ENCODE measurements at places on chromosomes 4 and X.

DNA sequence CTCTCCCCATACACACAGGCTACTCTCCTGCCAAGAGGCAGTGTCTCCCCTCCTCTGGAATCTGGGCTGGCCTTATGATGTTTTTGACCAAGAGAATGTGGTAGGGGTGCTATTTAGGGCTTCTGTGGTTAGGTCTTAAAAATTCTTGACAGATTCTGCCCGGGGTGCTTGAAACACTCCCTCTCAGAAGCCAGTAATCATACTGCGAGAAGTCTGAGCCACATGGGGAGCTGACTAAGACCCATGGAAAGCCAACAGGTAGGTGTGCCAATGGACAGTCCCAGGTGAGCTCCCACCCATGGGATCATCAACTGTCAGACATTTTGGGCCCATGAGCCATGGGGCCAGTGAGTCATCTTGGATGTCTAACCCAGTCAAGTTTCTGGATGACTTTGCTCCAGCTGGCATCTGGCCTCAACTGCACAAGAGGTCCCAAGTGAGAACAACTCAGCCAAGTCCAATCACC is 315.7 kb downstream of the FBXW7 start:
- DNase-seq: no peak

DNA sequence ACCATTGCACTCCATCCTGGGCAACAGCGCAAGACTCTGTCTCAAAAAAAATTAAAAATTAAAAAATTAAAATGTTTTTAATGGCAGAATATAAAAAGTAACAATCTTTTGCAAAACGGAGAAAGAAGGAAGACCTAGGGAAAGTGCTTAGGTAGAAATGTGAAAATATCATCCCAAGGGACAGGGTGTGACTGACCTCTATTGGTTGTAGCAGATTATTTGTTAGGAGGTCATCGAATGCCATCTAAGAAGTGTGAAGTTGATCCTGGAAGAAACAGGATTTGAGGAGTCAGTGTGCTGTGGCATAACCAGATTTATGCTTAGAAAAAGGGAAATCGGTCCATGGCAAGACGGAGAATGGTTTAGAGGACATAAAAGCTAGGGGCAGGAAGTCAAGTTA is 18.1 kb upstream of the C4orf36 start:
- DNase-seq: no peak

DNA sequence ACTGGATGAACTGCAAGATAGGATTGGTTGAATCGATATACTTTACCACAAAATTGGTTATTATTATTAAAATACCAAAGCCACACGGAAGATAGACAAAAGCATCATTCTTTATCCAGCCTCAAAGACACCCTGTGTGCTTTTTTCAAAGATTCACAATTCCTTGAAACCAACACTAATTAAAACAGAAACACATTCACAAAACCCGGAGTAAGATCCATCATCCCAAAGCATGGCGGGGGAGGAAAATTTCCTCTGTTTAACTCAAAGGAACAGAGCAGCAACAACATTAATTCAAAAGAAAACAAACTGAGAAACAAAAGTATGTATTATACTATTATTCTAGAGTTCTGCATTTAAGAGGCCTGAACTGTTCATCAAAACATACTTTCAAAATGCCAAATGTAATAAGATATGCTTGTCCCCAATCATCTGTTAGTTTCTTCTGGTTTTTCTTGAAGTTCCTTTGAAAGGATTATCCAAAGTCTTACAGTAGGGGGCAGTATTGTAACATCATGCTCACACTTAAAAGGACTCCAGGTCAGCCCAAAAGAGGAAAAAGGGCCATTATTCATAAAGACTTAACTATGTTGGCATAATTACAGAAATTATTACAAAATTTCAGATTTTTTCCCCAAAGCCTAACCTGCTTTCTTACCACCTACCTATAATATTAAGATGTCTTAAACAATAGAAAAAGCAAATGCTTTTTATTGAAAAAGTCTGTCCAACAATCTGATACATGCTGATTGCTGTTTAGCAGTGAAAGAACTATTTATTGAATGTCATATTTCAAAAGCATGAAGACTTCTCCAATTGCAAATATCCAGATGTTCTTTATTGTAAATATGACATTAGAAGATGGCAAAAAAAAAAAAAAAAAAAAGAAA is 168.7 kb downstream of the SCFD2 start:
- peak; percentile 45 for DNase-seq

DNA sequence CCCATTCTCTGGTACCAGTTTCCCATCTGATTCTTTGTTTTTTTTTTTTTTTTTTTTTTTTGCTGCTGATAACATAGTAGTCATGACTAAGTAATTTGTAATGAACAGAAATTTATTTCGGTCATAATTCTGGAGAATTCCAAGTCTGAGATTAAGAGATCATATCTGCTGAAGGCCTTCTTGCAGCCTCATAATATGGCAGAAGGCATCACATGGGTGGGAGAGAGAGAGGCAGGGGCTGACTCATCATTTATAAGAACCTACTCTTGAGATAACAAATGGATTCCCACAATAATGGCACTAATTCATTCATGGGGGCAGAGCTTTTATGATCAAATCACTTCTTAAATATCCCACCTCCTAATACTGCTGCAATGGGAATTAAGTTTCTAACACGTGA is 1034.3 kb downstream of the STIM2 start:
- DNase-seq: no peak

DNA sequence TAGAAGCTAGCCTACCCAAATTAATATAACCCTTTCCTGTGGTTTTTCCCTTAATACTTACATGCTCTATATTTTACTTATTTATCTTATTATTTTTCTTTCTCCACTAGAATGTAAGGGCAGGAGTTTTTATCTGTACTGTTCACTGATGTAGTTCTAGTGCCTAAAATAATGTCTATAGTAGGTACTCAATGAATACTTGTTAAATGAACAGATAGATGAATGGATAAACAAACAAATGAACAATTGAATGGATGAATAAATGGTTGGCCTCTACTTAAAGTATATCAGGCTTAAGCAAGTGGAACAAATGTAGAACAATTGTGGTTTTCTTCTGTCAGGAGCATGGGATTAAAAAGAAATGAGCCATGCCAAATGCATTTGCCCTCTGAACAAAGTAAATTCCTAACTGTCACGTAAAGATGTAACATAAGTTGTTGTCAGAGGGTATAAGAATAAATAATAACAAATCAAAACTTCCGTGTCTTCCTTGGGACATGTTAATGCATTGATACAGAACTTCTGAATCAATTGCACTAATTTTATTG is 54.1 kb downstream of the SYTL5 start:
- no peak for DNase-seq

GRCh38 chr4:159434114-159434870 is 331.4 kb downstream of the RAPGEF2 start:
- DNase-seq: no peak

DNA sequence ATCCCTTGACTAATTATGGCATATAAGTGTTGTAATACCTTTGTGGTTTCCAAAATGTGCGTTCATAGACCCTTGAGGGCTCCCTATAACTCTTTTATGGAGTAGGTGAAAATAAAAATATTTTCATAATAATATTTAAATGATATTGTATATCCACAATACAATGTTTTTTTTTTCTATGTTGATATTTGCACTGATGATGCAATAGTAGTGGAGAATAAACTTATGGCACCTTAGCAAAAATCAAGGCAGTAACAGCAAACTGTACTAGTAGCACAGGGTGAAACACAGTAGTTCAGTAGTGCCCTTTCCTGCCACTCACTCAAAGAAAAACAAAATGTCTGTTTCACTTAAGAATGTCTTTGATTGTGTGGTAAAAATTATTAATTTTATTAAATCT is 465.3 kb downstream of the C4orf33 start:
- DNase-seq: no peak

DNA sequence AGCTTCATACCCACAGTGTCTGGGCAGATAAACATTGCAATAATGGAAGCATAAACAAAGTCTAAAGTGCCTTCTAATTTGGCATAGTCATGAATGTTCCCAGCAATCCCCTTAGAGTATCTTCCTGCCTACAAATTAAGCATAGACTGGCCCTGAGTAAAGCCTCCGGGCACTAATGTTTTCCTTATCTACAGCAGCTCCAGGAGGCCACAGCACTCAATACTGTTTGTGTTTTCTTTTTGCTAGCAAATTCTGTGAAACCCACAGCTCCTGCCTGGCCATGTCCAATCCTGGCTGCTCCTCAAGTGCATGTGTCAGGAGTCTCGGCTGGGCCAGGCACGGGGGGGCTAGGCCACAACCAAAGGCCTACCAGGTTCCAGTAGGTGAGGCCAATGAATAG is 102.7 kb upstream of the TBC1D9 start:
- no peak for DNase-seq

GRCh38 chr4:89245459-89245858 is 62.1 kb downstream of the GPRIN3 start:
- peak; percentile 84 for DNase-seq

- DNase-seq: no peak
Measured at GRCh38 chr4:17517664-17518063, 2.7 kb downstream of the CLRN2 start.

DNA sequence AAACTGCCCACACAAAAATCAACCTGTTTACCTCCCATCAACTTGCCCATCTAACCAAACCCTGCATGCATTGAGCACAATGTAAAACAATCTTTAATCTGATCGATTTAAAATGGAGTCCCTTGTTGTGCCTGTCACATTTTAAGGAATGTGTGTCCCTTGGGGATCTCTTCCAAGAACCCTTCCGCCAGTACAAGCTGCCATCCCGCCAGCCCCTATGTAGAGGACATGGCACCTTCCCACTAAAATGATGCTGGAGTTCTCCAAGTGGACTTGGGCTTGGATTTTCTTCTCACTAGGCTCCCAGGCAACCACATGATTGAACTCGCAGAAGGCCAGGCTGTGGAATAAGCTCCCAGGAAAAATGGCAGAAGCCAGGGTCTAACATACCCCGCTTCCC is 45.8 kb upstream of the ENPP6 start:
- no peak for DNase-seq

DNA sequence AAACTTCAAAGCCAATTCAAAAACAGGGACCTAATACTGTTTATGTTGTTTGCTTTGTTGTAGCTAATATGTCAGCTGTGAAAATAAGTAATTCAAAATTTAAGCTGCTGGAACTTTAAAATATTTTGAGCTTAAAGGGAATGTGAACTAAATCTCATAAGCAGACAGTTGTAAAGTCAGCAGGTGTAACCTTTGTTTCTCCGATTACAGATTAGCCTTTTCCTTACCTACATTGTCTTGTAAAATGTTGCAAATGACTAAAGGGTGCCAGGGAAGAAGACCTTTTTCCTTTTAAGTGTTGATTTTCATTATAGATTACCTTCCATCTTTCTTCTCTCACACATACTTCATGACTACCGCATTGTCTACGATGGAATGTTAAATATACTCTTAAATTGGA is 405.1 kb downstream of the KCNIP4 start:
- DNase-seq: no peak

- DNase-seq: no peak
Measured at GRCh38 chr4:82217986-82218715, 155.6 kb downstream of the HNRNPD start.

Measured in NCI-H524 (cell line).